Suppressor macrophage (primary cell): ENCODE measurements at places on chromosomes 4 and X.
A peak's percentile ranks its signal among the peaks of the same experiment; 100 is the strongest.

GRCh38 chrX:100407147-100407783, 2.8 kb downstream of the PCDH19 start:
- DNase-seq, result no peak

DNA sequence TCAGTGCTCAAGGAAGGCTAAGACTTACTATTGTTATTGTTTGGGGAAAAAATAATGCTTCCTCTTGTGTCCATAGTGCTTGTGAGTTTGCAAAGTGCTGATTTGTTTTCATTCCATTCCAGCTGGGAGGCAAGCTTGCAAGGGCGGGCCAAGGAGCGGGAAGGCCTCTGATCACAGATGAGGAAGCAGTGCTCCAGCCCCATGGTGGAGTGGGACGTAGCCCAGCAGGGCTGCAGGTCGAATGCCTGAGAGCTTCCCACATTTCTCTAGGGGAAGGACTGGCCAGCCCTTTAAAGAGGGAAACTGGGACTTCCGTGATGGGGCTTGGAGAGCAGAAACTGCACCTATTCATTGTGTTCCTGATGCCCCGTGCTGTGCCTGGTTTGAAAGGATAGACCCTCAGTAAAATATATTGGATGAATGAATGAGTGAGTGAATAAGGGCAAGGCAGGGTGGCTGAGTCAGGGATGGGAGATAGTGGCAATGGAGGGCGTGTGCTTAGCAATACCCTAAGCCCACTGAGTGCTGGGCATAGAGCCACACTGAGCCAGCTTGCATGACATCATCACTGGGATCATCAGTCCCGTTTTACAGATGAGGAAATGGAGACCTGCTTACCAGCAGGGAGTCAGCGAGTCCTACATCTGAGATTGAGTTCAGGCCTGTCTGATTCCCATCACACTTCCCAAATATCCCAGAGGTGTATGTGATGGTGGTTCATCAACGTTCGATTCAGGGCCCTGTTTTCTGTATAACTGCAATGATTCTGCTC, 17.9 kb upstream of the NSG1 start:
- no peak for DNase-seq

- no peak for DNase-seq
Observed at GRCh38 chrX:107355533-107355932, 93.9 kb upstream of the FRMPD3 start.

DNA sequence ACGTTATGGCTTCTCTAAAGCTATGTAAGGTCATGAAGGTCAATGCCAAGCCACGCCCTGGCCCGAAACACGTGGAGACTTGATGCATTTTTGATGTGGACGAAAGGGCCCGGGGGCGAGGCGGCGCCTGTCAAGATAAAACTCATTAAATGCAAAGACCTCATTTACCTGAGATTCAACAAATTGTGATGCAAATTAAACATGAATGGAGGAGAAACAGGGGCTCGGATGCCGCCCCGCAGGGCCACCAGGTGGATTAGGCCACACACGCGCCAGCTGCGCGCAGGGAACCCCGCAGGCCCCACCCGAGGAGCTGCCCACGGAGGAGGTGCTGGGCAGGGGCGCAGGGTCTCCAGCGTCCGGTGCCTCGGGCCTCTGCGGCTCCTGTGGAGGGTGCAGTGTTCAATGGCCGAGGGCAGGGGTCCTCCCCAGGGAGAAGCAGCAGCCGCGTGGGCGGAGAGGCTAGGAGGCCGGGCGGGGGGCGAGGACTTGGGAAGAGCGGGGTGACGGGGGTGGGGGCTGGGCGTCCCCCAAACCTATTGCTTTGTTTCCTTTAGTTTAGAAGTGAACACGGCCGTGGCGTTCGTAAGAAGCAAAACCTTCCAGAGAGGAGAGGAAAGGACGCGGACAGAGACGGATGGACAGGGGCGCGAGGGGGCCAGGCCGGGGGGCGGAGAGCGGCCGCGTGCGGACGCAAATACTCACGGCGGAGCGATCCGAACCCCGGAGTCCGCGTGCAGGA, 40.4 kb downstream of the CPLX1 start:
- no peak for DNase-seq

DNA sequence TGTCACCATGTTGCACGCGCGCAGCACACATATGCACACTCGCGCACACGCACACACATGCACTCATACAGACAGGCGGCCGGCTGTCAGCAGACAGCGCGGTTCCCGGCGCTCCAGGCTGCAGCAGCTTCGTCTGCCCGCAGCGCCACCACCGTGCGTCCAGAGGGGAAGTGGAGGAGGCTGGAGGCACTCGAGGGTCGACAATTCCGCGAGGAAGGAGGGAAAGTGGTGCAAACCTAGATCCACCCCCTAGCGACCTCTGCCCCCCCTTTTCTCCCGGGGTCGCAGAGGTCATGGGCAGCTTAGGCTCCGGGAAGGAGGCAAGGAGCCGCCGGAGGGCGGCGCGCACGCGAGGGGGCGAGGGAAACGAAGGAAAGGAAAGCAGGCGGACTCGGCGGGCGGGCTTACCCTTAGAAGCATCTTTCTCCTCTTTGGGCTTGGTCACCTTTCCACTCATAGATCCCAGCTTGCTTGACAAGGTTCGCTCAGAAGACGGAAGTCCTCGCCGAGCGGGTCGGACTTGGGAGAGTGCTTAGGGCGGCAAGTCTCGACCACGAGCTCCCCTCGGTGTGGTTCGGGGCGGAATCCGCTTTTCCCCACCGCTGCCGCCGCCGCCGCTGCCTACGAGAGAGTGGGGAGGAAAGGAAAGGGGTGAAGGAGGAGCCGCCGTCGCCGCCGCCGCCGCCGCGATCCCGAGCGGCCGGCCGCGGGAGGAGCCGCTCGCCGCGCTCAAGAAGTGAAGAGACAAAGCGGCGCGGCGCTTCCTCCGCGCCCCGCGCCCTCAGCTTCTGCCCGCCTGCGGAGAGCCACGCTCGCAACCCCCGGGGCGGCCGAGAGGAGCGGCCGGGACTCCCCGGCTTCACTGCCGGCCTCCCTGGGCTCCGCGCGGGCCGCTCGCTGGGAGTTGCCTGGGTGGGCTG, 326.6 kb upstream of the F9 start:
- DNase-seq, result peak; percentile 25

- no peak for DNase-seq
Observed at GRCh38 chr4:151417164-151417571, 8.2 kb downstream of the FHIP1A start.

GRCh38 chr4:165875446-165875845, 2.4 kb downstream of the TLL1 start:
- DNase-seq, result no peak

DNA sequence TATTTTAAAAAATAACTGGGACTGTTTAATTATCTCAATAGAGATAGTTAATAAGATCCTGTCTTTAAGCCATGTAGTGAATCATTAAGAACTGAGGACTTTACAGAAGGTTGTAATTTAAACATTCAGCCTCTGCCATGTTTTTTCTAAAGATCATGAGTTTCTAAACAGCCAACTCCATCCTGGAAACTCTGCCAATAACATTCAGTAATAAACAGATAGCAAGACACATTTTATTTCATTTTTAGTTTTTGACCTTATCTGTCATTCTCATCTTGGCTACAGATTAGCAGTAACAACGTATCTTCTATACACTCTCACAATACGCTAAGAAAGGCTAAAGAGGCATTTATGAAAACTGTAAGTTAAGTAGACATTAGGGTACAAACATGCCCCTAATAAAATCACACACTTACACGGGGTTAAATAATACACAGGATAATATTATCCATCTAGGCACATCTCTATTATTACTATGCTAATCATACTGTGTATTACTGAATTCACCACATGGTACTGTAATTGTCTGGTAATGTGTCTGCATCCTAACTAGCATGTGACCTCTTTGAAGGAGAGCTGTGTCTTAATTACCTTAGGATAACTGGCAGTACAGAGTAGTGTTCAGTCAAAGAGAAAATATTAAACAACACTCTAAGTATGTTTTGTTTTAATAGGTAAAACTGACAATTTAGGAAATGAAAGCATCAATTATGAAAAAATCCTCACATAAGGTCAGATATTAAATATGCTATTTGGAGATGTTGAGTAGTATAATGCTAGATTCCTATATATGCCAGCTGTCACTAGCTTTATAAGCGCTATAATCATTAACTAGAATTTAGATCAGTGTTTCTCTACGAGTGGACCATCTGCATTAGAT, 122.4 kb upstream of the NAP1L5 start:
- no peak for DNase-seq

GRCh38 chr4:3322059-3322550, 29.3 kb downstream of the RGS12 start:
- DNase-seq, result no peak

DNA sequence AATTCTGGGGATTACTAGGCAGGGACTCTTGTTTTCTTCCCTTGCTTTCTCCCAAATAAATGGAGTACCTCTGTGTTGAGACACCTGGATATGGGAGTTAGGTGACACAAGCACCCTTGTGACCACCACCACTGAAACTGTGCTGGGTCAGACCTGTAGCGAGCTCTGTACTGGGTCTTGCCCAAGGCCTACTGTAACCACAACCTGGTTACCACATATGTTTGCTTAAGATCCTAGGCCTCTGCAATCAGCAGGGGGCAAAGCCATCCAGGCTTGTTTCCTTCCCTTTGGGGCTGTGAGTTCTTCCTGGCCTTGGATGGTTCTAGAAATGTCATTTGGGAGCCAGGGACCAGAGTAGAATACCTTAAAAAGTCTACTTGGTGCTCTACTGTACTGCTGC, 49.4 kb downstream of the LPAR4 start:
- no peak for DNase-seq

DNA sequence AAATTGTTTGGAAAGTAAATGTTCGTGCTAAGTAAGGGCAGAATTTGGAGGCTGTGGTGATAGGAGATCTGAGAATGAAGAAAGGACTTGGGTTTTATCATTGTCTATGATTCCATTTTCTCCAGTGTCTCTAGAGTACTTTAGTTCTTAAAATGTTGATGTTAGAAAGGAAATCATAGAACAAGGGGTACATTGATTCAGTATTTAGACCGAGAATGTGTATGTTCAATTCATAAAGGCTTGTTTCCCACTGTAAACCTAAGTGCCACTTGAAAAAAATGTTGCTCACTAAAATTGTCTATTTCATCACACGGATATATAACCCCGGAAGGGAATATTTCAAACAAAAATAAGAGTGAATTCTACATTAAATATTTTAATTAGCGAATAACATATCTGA, 159.3 kb upstream of the ETNPPL start:
- no peak for DNase-seq

DNA sequence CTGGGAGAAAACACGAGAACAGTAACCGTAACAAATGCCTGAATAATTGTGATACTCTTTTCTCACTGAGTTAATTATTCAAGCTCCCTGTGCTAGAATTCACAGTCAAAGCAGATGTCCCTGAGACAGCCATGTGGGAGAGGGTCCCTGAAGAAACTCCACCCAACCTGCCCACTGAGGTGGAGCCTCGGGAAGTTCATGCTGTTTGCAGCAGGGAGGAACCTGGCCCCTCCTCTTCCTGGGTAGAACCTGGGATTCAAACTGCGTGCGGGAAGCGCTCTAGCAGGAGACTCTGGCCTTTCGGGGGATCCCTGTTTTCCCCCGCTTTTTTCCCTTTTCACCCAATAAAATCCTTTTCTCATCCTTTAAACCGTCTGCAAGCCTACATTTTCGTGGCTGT, 20.2 kb upstream of the RHOH start:
- DNase-seq, result no peak

- no peak for DNase-seq
Observed at GRCh38 chrX:124842205-124842604, 477.5 kb upstream of the TEX13C start.

- DNase-seq, result no peak
Observed at GRCh38 chr4:10089346-10089745, 27.3 kb downstream of the WDR1 start.

DNA sequence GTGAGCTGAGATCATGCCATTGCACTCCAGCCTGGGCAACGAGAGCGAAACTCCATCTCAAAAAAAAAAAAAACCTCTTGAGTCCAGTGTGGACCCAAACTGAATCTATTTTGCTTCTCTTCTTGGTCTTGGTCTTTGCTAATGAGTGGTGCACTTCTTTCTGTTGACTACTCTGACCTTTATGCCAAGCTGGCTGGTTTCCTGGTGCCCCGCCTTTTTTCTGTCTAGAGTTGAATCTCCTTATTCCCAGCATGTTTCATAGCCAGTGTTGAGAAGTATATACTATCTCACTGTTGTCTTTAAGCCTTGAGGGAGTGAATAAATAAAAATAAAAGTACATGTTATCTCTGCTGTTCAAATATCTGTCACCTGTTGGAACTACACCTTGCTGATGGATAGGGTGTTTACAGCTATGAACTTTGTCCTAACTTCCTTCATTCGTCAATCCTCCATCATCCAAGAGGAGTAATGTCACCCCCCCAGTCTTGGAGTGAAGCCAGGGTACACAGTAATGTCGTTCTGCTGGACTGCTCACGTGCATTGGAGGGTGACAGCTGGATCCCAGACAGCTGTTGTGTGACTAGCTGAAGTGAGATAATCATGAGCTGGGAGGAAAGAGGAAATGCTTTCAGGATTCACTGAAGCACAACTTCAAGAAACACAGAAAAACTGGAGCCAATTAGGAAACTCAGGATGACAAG, 99.3 kb upstream of the PRKG2 start:
- DNase-seq, result peak; percentile 23

GRCh38 chrX:2712890-2713840, 22.1 kb downstream of the CD99 start:
- no peak for DNase-seq

DNA sequence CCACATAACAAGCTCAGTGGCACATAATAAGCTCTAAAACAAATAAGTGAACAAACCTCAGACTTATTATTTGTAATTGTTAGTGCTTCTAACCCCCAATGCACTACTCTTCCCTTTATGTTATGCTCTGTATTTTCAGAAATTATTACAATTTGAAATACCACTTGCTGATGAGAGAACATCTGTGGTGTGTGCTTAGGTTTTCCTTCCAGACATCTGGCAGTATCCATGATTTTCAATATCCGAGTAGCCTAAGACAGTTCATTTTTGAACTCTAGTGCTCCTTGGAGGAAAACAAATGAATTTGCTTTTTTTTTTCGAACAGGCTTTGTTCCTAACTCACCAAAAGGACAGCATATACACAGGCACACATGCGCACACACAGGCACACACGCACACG, 278.7 kb upstream of the CLNK start:
- no peak for DNase-seq

DNA sequence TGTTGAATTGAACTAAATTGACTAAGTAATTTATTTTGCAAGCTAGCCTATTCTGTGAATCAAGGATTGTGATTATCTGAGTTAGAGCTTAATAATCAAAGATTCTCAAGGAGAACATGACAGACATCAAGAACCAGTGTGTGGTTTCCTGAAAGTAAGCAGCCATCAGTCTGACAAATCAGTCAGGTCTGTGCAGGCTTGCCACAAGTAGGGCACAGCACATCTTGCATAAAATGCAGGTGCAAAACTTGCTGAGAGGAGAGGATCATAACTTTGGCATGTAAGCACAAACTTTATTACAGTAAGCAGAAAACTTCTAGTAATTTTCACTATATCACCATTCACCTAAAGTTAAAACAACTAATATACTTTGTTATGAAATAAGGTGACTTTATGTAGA, 22.5 kb downstream of the FAM241A start:
- no peak for DNase-seq

GRCh38 chrX:134669378-134670098, 11.3 kb upstream of the PLAC1 start:
- DNase-seq, result no peak
